ENCODE measurements at places on chromosomes 11 and 22.

DNA sequence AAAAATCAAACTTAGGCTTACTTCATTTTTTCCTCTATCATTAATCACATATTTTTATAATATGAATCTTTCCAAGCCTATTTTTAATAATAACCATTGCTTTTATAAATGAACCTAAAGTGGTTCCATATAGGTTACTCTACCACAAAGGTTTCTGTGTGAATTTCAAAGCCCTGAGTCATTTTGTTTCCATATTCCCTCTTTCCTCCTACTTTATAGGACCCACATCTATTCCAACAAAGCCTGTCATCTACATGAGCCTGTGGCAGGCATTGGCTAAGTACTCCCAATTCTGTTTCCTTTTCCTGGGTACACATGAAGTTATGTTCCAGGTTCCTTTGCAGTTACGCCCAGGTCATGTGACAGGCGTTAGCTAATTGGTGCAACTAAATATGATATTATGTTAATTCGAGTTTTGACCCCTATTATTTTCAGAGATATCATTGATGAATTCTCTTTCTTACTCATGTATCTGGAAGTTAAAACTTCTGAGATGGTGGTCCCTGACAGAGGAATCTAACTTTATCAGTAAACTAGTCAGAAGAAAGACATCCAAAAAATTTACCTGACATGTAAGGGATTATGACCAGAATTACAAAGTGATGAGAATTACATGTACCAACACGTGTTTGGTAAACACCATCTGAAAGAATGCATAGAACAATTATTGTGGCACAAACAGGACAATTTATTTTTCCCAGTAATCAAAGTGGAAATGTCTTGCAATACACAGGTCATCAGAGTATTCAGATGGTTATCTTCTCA is 1264.0 kb upstream of the CNTN5 start:
- DNase-seq = no peak

DNA sequence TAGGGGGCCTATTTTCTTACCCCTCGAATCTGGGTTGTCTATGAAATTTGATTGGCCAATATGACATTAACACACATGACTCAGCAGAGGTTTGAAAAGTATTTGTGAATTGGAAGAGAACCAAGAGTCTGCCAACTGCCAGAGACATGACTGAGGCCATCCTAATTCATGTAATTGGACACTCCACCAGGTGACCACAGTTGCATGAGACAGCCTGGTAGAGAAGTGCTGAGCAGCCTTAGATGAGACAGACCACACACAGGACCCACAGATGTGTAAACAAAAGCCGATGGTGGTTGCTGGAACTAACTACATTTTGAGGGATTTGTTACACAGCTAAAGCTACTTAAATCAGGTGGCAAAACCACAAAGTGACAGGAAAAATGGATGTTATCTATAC is 855 bp upstream of the MS4A5 start:
- no peak for DNase-seq

GRCh38 chr11:62124186-62125113 is 639 bp downstream of the INCENP start:
- DNase-seq = peak; percentile 50

- no peak for DNase-seq
These were observed 2120.0 kb upstream of the RAG2 start for GRCh38 chr11:38718049-38718448.

GRCh38 chr11:14218728-14219127 is 140.3 kb downstream of the RRAS2 start:
- DNase-seq = no peak

DNA sequence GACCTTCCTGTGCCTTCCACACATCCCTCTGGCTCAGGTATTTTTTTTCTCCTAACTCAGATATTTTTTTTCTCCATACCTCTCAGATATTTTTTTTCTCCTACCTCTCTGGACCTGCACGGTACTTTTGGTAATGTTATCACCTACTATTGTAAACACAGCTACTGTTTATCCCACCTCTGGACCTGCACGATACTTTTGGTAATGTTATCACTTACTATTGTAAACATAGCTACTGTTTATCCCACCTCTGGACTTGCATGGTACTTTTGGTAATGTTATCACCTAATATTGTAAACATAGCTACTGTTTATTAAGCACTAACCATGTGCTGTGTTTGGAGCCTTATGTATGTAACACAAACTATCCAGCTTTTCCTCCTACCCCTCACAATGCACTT is 12.1 kb upstream of the UPB1 start:
- no peak for DNase-seq

DNA sequence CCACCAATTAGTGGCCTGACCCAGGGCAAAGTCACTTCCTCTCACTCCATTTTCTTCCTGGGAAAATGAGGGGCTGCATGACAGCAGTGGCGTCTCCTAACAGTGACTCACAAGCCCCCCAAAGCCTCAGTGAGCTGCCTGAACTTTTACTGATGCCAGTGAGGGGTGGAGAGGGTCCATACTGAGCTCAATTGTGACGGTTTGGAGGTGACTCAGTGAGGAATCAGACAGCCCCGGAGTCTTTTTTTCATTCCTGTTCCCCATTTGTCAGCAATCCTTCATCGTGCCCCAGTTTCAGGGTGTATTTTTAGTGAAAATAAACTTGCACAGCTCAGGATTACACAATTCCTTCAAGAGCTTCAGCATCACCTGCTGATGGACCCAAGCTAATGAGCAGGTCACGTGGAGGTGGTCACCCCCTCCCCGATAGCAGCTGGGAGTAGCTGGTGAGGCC is 30.1 kb upstream of the RASD2 start:
- no peak for DNase-seq

Measured in SK-MEL-5 (cell line).